ENCODE measurements at places on chromosomes 2 and 18.

DNA sequence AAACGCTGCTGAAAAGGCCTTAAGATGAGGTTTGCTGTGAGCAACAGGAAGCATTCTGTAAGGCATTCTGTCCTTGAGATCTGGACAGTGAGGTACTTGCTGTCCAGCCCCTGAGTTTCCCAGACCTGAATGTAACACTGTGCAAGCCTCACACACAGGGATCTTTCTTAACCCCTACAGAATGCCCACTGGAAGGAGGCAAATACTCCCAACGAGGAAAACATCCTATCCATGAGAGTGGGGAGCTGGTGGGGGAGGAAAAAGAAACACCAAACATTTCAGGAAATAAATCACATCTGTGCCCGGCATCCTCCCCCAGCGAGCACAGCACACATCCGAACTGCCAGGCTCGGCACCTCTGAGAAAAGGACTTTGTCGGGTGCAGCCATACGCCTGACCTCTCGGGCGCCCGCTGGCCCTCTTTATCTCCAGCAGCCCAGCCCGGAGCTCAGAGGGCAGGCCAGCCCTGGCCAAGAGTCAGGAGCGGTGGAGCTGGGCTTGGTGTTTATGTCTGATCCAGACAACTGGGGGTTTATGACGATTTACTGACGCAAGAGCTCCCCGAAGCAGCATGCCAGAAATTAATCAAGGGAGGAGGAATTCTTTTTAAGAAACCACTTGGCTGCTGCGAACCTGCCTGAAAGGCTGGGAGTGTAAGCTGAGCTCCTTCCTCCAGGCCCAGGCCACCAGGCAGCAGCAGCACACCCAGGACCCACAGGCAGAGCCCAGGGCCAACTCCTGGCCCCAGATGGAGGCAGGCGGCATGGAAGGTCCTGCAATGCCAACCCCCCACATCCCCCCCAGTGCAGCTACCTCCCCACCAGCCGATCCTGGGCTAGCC lies 72.2 kb downstream of the HDAC4 start:
- no peak for DNase-seq

GRCh38 chr18:2360861-2361260 lies 210.4 kb downstream of the METTL4 start:
- no peak for DNase-seq

DNA sequence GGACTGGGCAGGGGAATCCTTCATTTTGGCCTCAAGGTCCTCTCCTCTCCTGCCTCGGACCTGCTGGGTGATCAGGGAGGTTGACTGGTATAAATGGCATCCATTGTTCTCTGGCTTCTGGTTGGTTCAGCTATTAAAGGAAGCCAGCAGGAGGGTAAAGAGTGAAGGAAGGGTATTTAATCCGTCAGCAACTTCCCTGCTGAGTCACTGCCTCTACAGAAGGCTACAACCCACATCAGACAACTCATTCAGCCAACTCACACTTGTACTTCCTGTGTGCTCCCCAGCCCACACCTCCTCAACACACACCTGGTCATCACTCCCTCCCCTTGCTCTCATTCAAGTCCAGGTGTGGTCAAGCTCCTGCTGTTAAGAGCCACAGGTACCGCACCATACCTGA lies 68.3 kb upstream of the MRPS9 start:
- no peak for DNase-seq

DNA sequence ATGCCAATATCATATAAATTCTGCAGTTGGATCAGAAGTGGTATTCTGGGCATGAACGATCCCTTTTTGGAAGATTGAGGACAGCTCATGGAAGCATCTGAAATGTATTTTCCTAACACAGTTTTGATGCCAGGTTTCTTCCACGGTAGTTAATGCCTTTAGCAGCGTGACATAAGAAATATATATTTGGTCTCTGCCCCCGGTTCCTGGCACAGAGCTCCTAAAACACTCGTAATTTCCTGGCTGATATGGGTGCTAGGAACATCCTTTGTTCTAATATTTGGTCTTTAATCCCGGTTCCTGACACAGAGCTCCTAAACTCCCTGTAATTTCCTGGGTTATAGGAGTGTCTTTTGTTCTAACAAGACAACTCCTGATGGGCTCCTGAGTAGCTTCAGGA lies 8.2 kb upstream of the CABLES1 start:
- no peak for DNase-seq

DNA sequence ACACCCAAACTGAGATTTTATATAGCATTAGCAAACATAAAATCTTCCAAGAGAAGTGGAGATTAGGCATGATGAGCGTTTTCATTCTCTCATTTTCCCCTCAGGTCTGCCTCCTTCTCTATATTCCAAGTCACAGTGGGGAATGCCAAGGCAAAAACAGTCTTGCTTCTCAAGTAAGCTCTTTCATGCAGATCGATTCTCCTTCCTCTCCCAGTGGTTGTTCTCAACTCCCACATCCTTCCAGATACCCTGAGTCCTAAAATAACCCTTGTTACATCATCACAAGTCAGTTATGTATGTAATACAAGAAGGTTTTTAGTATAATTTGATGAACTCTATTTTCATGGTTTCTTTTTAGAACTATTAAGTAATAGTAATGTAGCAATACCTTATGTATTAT lies 150.6 kb downstream of the TXNL1 start:
- DNase-seq = no peak

DNA sequence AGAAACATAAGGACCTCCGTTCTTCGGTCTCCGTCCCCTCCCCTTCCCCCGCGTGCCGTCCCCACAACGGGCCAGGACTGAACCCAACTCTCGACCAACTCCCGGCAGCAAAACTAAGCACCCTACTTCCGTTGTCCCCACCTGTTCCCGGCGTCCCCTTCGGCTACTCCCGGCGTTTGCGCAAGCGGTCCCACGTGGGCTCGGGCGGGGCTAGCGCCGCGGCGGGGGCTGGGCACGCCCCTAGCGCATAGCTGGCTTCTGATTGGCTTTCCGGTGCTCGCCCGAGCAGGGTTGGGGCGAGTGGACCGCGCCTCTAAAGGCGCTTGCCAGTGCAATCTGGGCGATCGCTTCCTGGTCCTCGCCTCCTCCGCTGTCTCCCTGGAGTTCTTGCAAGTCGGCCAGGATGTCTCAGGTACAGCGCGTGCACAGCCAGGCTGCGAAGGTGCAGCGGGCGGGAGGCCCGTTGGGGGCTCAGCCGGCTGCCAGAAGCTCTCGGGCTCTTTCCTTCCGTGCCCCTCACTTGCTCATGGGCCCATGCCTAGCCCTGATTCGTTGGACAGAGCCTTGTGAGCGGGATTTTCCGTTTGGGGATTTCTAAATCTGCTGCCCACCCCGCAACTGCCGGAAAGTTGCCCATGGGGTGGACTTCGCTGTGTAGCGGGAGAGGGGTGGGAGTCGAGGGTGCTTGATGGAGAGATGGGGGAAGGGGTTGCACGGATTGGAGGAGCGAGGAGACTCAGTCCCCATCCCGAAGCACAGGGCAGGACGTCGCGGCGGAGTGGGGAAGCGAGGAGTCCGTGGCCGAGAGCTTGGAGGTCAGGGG lies at the start of the genes C2orf76 and DBI:
Gene C2orf76 (minus strand): TSS at position 186 of the 823 bp plus-strand sequence. CDS start 26,875 bp downstream, outside the sequence.
Gene DBI (plus strand): TSS at position 329 of the 823 bp plus-strand sequence. CDS start 75 bp downstream, at position 404.
- peak; percentile 90 for DNase-seq

- no peak for DNase-seq
These were observed 1.2 kb upstream of the ECEL1 start for GRCh38 chr2:232488721-232489300.

DNA sequence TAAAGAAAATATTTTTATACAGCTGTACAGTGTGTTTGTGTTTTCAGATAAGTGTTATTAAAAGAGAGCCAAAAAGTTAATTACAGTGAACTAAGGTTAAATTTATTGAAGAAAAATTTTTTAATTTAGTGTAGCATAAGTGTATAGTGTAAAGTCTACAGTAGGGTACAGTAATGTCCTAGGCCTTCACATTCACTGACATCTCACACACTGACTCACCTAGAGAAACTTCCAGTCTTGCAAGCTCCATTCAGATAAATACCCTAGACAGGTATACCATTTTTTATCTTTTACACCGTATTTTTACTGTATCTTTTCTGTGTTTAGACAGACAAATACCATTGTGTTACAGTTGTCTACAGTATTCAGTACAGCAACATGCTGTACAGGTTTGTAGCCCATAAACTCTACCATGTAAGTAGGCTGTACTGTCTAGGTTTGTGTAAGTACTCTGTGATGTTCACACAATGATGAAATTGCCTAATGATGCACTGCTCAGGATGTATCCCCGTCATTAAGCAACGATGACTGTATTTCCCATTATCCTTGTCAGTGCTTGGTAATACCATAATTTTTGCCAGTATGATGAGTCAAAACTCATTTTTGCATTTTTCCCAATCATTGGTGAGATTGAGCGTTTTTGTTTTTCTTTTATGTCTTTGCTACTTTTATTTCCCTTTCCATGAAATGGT lies 48.2 kb upstream of the B3GNT2 start:
- no peak for DNase-seq

- DNase-seq = no peak
These were observed 1333.1 kb downstream of the LRP1B start for GRCh38 chr2:140797718-140798117.

DNA sequence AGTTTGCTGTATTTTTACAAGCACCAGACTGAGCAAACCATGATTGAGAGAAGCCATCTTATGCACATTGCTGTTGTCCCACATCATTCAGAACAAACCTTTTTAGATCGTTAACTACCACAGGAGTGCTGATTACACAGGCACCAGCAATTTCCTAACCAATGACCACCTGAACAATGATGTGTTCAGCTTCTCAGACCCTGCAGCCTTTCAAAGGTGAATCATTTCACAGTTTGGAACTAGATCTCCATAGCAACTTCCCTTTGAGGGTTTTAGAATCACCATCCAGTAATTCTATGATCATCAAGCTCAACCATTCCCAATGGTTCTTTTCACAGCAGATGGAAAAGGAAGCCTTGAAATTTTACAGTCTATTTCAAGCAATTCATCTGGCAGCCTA lies 71.4 kb downstream of the OLA1 start:
- DNase-seq = no peak

DNA sequence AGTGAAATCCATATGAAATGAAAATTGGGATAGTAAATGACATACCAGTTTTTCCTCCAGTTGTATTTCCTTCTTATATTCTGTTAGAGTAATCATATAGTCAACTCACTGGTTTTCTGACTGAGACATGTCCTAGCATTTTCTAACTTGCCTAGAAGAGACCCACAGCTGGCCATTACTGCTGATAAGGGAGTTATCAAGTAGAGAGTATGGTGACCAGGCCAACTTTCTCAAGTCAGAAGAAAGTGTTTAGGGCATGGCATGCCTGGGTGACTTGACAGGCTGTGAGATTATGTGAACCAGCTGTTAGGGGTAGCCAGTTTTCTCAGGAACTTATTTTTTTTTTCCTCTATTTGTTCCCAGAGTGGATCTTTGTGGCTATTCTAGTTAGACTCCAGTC lies 81.2 kb downstream of the GPD2 start:
- DNase-seq = no peak

- DNase-seq = no peak
These were observed 21.8 kb upstream of the USP40 start for GRCh38 chr2:233588400-233588799.

GRCh38 chr18:26839609-26840008 lies 25.9 kb downstream of the AQP4 start:
- DNase-seq = no peak

DNA sequence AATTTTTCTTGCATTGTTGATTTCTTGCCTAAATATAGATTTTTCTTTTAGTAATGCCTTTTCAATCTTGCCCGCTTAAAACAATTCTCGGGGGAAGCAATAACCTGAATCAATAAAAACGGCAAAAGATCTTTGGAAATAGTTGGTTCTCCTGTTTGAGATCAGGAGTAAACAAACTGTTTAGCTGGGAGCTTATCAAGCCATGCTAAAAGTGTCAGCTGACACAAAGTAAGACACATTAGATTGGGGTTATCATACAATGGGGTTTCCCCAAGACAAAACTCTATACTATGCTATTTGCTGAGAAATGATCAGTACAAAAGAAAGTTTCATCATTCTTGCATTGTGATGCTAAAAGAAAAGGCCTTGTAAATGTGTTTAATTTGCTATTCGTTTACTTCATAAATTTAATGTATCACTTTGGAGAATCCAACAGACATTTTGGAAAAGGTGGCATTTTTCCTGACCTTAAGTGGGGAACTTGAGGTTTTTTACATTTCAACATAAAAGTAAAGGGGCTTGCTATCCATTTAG lies 46.5 kb downstream of the ATIC start:
- DNase-seq = no peak

- no peak for DNase-seq
These were observed 142.0 kb downstream of the COPS8 start for GRCh38 chr2:237227592-237228280.

DNA sequence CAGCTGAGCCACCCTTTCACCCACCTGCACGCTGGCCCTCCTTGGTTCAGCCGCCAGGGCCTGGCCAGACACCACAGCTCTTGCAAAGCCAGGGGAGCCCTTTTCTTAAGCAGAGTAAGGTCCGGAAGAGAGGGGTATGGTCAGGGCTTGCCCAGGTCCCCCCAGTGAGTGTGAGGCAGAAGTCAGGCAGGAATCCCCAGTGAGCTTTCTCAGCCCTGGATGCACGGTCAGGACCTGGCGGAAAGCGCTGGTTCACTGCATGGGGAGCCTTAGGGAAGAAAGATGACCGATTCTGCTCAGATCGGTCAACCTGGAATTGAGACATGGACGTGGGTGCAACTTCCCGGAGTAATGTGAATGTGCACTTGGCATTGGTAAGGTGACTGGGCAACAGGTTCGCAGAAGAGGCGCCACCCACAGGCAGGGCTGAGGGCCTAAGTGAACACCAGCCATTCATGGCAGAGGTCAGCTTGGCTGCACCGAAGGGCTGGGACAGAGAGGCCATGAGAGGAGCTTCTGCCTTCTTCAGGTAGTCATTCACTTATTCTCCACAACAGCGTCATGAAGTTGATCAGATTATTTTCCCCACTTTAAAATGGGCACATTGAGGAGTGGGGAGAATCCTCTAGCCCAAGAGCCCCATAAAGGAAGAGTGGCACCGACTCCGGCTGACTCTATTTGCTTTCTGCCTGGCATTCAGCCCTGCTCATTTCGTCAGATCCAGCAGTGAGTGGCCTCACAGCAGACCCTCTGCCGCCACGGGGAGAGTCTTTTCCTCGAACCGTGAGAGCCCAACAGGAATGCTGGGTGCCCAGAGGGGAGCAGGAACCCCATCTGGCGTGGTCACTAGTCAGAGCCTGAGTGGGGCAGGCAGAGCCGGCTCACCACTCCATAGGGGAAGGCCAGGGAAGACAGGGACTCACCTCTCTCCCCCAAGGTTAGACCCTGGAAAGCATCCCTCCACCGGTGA lies 35.8 kb downstream of the SCTR start:
- DNase-seq = no peak

GRCh38 chr2:198102856-198103255 lies 298.5 kb downstream of the PLCL1 start:
- no peak for DNase-seq

DNA sequence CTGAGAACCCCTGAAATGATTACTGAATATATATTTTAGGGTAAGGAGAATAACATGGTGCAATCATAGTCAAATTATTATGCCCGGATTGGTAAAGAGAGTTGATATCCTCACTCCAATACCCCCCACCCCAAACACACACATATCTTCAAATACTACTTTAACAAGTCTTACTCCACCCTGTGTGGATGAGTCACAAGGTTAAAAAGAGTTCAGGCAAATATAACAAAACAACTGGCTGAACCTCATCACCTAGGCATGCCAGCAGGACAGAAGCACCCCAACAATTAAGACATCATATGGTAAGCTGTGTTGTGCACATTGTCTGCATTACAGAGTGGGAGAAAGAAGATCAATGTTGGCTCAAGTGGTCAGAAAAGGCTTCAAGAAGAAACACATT lies 857.4 kb downstream of the TDRD15 start:
- no peak for DNase-seq
